ENCODE measurements at places on chromosomes 12 and 14.
A peak's percentile ranks its signal among the peaks of the same experiment; 100 is the strongest.

DNA sequence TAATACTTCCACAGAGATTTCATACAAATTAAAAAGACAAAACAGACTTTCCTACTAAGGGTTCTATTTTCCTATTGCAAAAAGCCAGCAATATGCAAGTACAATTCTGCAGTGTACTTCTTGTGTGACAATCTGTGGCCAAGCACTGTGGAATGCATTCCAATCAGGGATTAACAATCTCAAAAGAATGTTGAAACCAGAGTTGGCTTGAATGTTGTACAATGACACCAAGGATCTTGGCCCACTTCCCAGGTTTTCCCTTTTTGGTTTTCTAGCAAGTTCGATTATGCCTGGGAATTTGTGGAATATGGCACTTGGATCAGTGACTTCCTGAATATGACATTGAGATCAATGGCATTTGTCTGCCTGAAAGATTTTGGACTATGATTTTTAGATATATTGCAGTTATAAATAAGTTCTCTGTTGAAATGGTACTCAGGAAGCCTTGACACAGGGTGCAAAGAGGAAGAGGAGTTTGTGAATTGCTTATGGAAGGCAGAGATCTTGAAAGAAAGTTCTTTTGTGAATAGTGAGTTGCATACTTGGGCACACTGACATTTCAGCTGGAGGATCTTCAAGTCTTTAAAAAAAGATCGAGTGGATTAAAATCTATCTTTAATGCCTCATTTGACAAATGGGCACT, 81.4 kb upstream of the FERMT2 start:
- peak; percentile 3 for DNase-seq

- DNase-seq, result no peak
Measured at GRCh38 chr14:20642182-20642581, 691 bp upstream of the OR6S1 start.

DNA sequence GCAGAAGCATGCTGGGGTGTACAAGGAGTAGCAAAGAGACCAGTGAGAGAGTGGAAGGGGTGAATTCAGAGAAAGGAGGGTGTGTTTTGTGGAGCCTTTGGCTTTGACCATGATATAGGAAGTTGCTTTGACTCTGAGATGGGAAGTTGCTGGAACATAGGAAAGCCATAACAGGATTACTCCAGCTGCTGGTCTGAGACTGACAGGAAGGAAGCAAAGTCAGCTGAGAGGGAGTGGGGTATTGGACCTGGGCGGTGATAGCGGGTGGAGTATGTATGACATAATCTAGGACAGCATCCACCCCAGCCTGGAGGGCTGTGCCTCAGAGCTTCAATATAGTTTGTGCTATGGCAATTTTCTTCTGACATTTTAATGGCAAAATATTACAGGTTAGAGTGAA, 324.4 kb downstream of the PDZRN4 start:
- no peak for DNase-seq

DNA sequence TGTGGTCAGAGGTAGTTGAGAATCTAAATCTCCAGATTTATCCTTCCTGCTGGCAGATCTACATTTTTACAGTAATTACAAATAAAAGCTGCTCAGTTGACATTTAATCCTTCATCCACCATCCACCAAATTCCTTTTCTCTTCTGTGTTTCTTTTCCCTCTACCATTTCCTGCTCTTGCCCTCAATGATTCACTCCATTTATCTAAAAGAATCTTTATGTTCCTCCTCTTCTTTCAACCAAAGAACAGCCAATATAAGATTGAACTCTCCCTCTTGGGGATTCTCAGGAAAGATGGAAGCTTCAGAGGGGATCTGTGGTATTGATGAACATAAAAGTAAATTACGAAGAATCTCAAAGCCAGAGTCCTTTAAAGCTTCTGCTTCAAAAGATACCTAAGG, 4.4 kb downstream of the MAP4K5 start:
- DNase-seq, result no peak

DNA sequence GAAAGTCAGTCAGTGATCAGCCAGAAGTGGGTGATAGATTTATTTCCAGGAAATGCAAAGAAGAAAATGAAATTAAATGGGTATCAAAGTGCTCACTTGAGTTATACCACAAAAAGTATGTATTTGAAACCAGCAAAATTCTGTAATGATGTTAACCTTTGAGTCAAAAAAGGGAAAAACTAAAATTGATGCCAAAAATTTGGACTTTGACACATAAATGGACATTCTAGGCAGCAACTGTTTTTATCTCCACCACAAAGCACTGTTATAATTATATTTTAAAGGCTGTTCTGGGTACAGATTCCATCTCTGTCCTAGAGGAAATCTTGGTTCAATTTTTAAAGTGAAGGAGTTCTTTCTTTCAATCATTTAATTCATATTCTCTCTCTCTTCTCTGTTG, 31.7 kb upstream of the KCNJ8 start:
- no peak for DNase-seq

- DNase-seq, result no peak
Measured at GRCh38 chr14:87813686-87814085, 179.3 kb downstream of the GALC start.

DNA sequence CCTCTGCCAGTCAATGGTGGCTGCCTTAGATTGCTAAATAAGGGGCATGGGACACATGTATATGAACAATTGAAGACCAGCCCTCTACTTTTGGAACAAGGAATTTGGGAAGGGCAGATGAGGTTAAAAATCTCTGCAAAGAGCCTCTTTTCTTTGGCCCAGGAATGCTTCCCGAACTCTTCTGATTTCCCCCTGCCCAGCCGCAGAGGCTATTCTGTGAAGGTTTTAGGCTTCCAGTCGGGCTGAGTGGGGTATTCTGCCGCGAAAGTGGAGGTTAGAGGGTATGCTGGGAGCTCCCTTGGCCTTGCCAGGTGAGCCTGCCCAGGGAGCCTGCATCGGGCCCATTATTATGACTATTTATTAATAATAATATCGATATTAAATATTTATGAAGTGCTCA, 1.2 kb downstream of the POU6F1 start:
- no peak for DNase-seq

GRCh38 chr14:90302529-90303303, 29.0 kb downstream of the NRDE2 start:
- no peak for DNase-seq

- no peak for DNase-seq
Measured at GRCh38 chr14:64061115-64061514, 208.3 kb downstream of the SYNE2 start.
